ENCODE measurements at places on chromosomes 1 and 21.
A peak's percentile ranks its signal among the peaks of the same experiment; 100 is the strongest.

DNA sequence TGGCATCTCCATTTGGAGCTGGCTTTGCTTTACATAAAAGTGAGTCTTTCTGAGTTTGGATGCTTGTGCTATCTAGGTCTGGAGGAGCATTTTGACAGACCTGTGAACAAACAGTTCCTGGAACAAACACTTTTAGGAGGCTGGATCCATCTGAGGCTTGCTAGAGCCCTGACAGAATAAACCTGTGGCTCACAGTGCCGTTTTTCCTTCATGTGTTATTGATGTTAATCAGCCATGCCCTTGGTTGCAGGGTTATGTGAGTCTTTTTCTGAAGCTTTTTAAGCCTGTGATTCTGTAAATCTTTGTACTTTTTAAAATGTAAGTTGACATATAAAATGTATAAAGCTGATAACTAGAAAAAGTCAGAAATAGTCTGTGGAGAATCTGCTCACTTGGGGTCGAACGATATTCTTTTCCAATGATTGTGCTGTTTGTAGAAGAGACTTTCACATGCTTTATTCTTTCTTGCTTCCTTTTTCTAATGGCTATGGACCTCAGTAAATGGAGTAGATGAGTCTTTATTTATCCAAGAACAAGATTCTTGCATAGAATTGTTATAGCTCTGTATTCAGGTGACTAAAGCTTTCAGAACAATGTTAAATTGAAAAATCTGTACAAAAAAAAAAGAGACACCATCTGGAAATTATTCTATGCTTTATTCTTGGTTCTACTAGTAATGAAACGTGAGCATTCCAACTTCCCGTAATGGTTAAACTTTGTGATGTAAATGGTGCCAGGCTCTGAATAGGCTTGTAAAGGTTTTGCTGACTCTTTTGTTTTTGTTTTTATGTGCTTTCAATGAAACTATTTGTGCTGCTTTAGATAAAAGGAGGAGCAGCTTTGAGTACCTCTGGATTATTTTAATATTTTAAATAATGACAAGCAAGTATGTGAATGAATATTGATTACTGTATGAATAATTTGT is 53.7 kb downstream of the CACHD1 start:
- no peak for DNase-seq

GRCh38 chr1:39900662-39901463 is 854 bp downstream of the MYCL start:
- no peak for DNase-seq

GRCh38 chr1:53336146-53336545 is 8.3 kb upstream of the LRP8 start:
- no peak for DNase-seq

- DNase-seq, result no peak
These were observed 8.5 kb upstream of the DMBX1 start for GRCh38 chr1:46480959-46481646.

DNA sequence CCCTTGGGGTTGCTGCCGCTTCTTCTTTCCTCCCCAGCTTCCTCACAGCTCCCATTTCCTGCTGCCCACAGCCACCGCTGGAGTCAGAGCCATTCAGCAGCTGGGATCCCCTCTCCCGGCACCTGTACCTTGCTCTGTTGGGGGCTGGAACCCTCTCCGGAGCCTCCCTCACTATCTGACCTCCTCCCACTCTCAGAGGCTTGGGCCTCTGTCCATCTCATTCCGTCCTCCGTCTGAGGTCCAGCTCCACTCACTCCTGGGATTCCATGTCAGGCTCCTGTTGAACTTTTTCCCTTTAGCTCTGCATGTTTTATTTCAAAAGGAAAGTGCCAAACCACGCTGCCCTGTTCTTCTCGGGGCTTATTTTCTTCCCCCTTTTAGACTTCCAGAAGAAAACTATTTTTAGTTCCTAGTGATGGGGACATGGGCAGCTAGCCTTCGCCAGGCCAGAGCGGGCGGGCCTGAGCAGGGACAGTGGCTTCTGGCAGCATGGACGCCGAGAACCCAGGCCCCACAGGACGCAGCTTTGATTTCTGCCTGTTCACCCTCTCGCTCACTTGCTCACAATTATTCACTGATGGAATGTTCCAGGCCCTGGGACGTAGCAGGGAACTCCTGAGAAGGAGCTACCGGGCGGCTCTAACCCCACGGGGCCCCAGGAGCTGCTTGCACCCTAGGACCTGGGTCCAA is 79.2 kb downstream of the ARHGEF10L start:
- DNase-seq, result no peak

GRCh38 chr1:119316870-119317416 is 51.6 kb upstream of the HAO2 start:
- DNase-seq, result peak; percentile 29

- DNase-seq, result no peak
These were observed 11.8 kb upstream of the SOD1 start for GRCh38 chr21:31647650-31648049.

DNA sequence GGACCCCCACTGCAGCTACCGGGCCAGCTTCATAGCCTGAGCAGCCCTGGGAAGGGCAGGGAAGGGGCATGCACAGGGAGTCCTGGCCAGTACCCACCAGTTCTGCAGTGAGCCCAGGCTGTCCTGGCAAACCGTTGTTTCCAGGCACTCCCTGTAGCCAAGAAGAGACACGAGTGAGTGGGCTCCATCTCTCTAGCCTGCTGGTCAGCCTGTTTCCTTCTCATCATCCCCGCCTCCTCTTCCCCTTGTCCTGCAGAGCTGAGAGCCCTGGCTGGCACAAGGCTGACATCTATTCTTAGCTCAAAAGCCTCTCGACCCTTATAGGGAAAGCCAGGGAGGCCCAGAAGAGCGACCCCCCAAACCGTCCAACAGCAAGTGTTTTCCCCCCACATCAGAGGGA is 28.7 kb downstream of the COL16A1 start:
- DNase-seq, result no peak

GRCh38 chr1:36400825-36401601 is 3.3 kb upstream of the LSM10 start:
- DNase-seq, result peak; percentile 97

GRCh38 chr1:159838715-159839114 is 12.0 kb downstream of the SLAMF8 start:
- DNase-seq, result no peak

DNA sequence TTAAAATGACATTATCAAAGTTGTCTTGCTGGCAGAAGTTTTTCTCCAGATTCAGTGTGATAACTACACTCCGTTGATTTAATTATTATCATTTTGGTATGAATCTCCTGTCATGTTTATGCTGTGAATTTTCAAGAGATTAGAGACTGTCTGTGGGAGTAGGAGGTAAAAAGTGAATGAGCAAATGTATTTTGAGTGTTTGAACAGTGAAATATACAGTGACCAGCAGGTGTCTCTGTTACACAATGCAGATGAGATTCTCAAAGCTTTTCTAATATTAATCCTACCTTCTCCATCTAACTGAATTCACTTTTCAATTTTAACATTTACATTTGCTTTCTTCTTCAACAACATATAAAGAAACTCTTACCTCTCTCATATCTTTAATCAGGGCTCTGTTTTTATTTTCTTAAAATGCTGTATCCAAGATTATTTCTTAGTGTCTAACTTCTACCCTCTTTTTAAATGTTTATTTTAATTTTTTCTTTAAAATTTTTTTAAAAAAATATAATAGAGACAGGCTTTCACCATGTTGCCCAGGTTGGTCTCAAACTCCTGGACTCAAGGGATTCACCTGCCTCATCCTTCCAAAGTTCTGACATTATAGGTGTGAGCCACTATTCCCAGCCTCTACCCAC is 20.9 kb upstream of the HSPA13 start:
- DNase-seq, result peak; percentile 5

DNA sequence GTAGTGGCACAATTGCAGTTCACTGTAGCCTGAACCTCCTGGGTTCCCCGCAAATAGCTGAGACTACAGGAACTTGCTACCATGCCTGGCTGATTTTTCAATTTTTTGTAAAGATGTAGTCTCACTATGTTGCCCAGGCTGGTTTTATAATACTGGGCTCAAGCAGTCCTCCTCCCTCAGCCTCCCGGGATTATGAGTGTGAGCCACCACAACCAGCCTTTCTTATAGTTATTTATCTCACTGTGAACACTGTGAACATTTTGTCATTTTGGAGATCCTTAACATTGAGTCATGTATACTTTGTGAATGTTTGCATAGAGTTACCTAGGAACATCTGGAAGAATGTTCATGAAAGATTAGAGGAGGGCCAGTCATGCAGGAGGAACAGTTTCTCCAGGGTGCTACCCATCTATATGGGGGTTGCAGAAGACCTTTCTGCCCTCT is 127.1 kb upstream of the CACYBP start:
- peak; percentile 9 for DNase-seq

GRCh38 chr21:31570824-31571566 is 88.5 kb upstream of the SOD1 start:
- DNase-seq, result no peak

DNA sequence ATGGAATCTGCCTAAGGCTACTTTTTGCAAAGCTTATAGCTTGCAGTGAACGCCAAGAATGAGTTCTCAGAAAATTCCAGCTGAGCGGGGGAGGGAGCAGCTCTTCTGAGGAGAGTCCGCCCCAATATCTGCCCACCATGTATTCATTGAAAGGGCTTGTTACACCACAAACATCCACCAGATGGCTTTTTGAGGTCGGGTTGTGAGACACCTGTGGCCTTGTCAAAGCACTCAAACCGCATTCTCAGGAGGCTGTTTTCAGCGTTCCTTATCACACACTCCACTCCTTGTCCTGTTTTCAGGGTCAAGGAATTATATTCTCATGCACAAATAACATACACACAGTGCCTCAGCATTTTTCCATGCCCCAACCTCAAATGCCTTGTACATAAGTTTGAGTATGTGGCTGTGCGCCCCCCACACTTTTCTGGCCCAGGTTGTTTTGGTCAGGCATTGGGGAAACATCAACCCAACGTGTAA is 3.9 kb upstream of the C4BPB start:
- peak; percentile 57 for DNase-seq

GRCh38 chr1:118294875-118295642 is 110.0 kb upstream of the SPAG17 start:
- no peak for DNase-seq

GRCh38 chr1:173995475-173995874 is 26.7 kb downstream of the RC3H1 start:
- peak; percentile 16 for DNase-seq

DNA sequence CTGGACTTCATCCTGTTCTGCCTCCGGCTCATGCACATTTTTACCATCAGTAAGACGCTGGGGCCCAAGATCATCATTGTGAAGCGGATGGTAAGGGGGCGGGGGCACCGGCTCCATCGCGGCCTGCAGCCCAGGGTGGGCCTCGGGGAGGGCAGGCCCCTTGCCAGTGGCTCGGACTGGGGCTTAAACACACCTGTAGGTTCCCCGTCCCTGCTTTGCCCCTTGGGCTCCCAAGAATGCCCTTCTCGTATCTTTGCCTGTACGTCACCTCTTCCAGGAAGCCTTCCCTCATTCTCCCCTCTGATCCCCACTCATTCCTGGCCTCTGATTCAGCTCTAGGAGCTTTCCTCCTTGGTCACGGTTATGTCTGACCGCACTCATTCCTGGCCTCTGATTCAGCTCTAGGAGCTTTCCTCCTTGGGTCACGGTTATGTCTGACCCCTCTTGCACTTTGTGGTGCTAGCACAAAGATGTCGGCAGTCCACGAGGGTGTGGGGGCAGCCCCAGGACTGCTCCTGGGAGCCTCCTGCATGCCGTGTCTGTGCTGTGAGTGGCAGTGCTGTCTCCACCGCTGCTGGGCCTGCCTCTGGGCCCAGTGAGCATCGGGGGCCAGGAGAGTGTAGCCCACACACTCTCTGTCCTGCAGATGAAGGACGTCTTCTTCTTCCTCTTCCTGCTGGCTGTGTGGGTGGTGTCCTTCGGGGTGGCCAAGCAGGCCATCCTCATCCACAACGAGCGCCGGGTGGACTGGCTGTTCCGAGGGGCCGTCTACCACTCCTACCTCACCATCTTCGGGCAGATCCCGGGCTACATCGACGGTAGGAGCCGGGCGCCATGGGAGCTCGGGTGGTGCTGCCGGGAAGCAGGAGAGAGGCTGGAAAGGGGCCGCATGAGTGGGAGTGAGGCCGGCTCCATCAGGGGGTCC is 49.1 kb upstream of the LRRC3 start:
- peak; percentile 54 for DNase-seq

DNA sequence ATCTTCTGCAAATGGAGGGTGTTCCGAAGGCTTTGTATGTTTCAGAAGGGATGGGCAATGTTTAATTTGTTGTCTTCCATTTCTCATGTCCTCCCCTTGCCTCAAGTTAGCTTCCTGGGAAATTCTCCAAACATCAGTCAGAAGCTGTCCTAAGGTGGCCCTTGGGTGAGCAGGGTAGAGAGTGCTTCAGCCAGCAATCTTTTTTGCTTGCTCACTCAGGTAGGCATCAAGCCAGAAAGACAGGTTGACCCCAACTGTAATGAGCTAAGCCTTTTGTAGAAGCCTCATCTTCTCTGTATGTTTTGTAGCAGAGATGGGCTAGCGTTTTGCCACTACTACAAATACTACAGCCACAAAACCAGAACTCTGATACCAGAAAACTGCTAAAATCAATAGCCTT is 321.5 kb upstream of the FAM78B start:
- no peak for DNase-seq

DNA sequence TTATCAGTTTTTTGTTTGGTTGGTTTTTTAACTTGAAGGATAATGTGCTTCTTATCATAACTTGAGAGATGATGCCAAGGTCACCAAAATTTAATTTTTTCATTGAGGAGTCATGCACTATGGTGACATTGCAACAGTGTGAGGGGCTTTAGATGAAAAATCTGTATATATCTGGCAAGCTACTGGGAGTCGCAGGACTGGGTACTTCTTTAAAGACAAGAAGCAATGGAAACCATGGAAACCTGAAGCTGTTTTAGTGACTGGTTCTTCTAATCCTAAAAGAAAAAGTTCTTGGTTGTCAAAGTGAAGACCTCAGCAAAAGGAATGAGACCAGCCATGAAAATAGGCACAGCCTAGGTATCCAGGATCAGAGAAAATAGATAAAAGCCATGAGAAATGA is 31.1 kb downstream of the ZC3H11B start:
- DNase-seq, result no peak

GRCh38 chr1:115088871-115089419 is 358 bp downstream of the TSPAN2 start:
- no peak for DNase-seq

DNA sequence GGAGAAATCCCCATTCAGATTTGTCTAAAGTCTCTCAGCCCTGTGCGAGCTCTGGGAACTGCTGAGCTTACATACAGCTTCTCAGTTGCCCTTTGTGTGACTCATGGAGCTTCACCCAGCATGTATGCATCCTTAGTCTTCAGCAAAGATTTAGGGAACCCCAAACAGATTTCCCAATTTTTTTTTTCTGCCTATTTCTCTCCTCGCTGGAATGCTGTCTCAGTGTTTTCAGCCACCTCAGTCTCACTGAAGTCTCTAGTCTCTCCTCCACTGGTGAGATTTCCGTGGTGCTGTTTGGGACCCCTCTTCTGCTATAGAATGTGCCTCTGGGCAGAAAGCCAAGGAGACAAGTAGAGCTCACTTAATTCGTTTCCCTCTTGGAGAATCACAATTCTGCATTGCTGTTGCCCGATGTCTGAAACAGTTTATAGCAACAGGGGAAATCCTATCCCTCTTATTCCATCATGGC is 28.1 kb upstream of the TXLNA start:
- DNase-seq, result peak; percentile 17
